Thyroid gland (tissue), 4 donors: ENCODE measurements at places on chromosomes 1 and 21. TPM values are rescaled to one million over a fixed set of nuclear protein-coding genes. Genes with fewer than 3 reads are reported as not detected.
A peak's percentile ranks its signal among the peaks of the same experiment; 100 is the strongest.

Gene HTR6
- not detected for total RNA-seq

Gene TRIM67
- total RNA-seq = not detected

- H3K27ac ChIP-seq = peak overlapping the region; percentile 81
- H3K4me3 ChIP-seq = no peak overlapping the region
- H3K36me3 ChIP-seq = no peaks in the 10 kb centered on the region
- H3K27me3 ChIP-seq = no peaks in the 10 kb centered on the region
- H3K4me1 ChIP-seq = peaks cover 22% of the 10 kb centered on the region
Observed at GRCh38 chr1:23394181-23394580, 24.5 kb upstream of the ZNF436 start.

DNA sequence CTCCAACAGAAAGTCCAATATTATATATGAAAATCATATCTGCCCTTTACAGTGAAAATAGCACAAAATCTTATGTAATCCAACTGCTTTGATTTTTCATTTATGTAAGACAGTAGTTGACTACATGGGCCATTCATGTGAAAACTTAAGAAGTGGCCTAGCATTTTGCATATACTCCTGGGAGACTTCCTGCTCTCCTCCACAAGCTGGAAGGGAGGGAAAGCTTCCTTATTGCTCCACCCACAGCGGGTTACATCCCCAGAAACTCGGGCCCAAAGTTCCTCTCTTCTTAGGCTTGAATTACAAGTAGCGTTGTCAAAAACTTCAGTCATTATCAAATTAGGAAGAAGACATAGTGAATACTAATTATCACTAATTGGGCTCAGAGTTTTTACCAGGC lies 29.2 kb downstream of the FYB2 start:
- no peak overlapping the region for H3K27ac ChIP-seq
- no peaks in the 10 kb centered on the region for H3K27me3 ChIP-seq
- DNase-seq = no peak
- H3K4me3 ChIP-seq = no peak overlapping the region
- H3K4me1 ChIP-seq = peaks cover 12% of the 10 kb centered on the region

DNA sequence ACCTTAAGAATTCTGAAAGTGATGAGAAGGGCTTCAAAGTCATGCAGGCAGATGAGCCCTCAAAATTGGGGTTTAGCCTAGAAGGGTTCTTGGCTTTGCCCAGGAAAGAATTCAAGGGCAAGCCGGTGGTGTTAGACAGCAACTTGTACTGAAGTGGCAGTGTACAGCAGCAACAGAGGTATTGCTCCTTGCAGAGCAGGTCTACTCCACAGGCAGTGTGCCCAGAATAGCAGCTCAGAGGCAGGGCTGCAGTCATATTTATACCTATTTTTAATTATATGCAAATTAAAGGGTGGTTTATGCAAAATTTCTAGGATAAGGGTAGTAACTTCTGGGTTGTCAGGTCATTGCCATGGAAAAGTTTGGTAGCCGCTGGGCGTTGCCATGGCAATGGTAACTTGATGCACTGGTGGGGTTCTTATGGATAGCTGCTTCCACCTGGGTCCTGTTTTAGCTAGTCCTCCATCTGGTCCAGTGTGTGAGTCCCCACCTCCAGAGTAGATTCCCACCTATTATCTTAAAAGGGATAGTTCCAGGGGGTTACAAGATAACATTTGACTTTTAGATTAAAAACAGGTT lies 57.9 kb upstream of the CR2 start:
- H3K27ac ChIP-seq = no peak overlapping the region
- no peak for DNase-seq
- H3K36me3 ChIP-seq = no peaks in the 10 kb centered on the region
- H3K4me1 ChIP-seq = no peaks in the 10 kb centered on the region
- no peaks in the 10 kb centered on the region for H3K27me3 ChIP-seq

Gene GSTM1
- not detected for total RNA-seq

Gene TRIM45
- total RNA-seq = 5.1 TPM

- no peak overlapping the region for H3K4me3 ChIP-seq
- H3K4me1 ChIP-seq = no peaks in the 10 kb centered on the region
- no peaks in the 10 kb centered on the region for H3K36me3 ChIP-seq
Observed at GRCh38 chr1:60697204-60697994, 385.0 kb upstream of the NFIA start.

GRCh38 chr1:119594376-119594775 lies 53.7 kb downstream of the ZNF697 start:
- no peak for DNase-seq
- H3K4me1 ChIP-seq = no peaks in the 10 kb centered on the region
- H3K36me3 ChIP-seq = no peaks in the 10 kb centered on the region
- no peak overlapping the region for H3K4me3 ChIP-seq
- H3K27me3 ChIP-seq = no peaks in the 10 kb centered on the region

GRCh38 chr21:20729376-20729775 lies 268.8 kb upstream of the NCAM2 start:
- no peak overlapping the region for H3K4me3 ChIP-seq
- H3K27ac ChIP-seq = no peak overlapping the region
- DNase-seq = no peak
- H3K36me3 ChIP-seq = no peaks in the 10 kb centered on the region
- no peaks in the 10 kb centered on the region for H3K4me1 ChIP-seq
- H3K27me3 ChIP-seq = no peaks in the 10 kb centered on the region

DNA sequence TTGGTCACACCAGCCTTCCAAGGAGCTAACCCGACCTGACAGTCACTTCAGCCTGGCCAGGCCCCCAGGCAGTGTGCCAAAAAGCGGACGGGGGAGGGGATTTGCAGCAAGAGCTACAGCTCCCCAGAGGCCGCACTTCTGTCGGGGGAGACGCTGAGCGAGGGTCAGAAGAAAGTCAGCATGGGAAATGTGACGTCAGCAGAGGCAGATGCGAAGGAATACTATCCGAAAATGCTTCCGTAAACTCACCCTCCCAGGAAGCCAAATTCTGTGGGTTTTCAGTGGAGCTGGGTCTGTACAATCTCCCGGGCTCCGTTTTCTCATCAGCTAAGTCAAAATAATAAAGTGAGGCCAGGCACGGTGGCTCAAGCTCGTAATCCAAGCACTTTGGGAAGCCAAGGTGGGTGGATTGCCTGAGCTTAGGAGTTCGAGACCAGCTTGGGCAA lies 28.5 kb upstream of the ECE1 start:
- peak overlapping the region; percentile 76 for H3K27ac ChIP-seq
- peaks cover 70% of the 10 kb centered on the region for H3K4me1 ChIP-seq
- H3K36me3 ChIP-seq = no peaks in the 10 kb centered on the region
- DNase-seq = peak; percentile 96

Gene KCNJ15
- 67.2 TPM for total RNA-seq

- H3K36me3 ChIP-seq = no peaks in the 10 kb centered on the region
- H3K27me3 ChIP-seq = no peaks in the 10 kb centered on the region
- no peak overlapping the region for H3K4me3 ChIP-seq
- no peaks in the 10 kb centered on the region for H3K4me1 ChIP-seq
Observed at GRCh38 chr1:115211071-115211745, 121.9 kb upstream of the TSPAN2 start.

DNA sequence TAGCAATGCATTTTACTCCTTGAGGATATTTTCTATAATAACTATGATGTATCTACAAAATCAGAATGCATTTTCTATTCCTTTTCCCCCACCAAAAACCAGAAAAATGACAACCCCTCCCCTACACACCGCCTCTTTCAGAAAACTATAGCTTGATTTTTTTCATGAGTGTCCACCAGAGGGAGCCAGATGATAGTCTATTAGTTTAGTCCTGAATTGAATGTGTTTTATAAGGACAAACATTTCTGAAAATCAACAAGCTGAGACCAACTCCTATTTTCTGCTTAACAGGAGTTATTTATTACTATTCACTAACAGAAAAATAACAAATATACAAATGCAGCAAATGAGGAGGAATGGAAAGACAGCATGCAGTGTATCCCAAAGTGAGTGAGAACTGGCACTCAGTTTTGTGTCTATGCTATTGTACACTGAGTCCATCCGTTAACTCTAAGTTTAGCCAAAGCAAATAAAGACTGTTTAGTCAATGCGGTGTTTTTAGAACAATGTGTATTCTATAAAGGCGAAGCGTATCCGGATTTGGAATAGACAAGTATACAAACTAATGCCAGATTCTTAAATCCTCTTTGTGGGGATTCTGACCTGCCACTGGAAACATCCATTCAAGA lies 182.6 kb downstream of the VAV3 start:
- peaks cover 11% of the 10 kb centered on the region for H3K4me1 ChIP-seq
- H3K36me3 ChIP-seq = no peaks in the 10 kb centered on the region
- no peak overlapping the region for H3K27ac ChIP-seq
- peak; percentile 23 for DNase-seq

DNA sequence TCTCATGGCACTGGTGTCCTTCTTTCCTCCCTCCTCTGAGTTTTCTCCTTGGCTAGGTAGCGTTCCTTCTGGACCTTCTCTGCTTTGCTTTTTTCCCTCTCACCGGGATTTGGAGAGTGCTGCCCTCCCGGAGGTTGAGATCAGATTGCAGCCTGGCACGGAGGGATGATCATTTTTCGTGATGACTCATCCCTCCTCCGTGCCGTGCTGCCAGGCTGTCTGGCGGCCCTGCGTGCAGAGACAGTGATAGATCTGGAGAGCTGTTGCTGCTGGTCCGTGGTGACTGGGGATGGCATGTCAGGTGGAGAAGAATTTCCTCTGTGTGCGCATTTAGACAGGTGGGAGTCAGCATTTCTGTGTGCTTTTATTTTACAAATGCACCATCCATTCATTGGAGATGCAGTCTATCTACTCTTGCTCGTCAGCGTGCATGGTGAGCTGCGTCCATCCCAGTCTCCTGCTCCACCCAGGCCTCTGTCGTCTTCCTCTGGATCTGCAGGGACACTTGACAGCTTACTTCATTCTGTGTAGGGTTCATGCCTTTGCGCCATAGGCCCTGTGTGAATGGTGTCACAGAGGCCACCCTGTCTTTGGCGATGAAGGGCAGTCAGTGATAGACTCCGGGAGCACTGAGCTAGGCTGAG lies 104.4 kb downstream of the PCBP3 start:
- no peak overlapping the region for H3K27ac ChIP-seq
- no peak for DNase-seq
- no peak overlapping the region for H3K4me3 ChIP-seq
- no peaks in the 10 kb centered on the region for H3K4me1 ChIP-seq

DNA sequence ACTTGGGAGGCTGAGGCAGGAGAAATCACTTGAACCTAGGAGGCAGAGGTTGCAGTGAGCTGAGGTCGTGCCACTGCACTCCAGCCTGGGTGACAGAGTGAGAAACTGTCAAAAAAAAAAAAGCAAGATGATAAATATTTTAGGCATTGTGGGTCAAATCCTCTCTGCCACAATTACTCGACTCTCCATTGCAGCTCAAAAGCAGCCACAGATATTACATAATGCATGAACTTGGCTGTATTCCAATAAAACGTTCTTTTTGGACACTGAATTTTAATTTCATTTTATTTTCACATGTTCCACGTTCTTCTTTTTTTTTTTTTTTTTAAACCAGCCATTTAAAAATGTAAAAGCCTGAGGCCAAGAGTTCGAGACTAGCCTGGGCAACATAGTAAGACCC lies 69.4 kb downstream of the TCP10L start:
- H3K27ac ChIP-seq = no peak overlapping the region
- H3K27me3 ChIP-seq = no peaks in the 10 kb centered on the region
- H3K4me1 ChIP-seq = peaks cover 6% of the 10 kb centered on the region
- no peak overlapping the region for H3K4me3 ChIP-seq
